ENCODE measurements at places on chromosomes 5 and 9. TPM values are rescaled to one million over a fixed set of nuclear protein-coding genes. Genes with fewer than 3 reads are reported as not detected.

- DNase-seq, result no peak
Observed at GRCh38 chr9:20550326-20550725, 72.0 kb downstream of the MLLT3 start.

GRCh38 chr9:120913647-120914264, 12.8 kb downstream of the TRAF1 start:
- no peak for DNase-seq

DNA sequence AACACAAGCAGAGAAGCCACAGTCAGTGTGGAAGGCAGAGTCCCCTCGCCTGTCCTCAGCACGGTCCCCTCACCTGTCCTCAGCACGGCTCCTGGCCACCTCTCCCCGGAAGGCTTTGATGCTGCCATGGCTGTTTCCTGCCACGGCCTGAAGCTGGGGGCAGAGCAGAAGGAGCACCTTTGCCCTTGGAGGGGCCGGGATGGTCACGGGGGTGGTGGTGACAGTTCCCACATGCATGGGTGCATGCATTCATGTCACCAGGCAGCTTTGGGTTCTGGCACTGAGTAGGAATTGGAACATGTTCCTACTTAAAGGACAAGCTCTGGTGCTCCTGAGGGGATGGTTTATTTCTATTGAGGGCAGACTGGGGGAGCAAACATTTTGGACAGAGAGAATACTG, 57.8 kb upstream of the PHYKPL start:
- DNase-seq, result peak; percentile 63

DNA sequence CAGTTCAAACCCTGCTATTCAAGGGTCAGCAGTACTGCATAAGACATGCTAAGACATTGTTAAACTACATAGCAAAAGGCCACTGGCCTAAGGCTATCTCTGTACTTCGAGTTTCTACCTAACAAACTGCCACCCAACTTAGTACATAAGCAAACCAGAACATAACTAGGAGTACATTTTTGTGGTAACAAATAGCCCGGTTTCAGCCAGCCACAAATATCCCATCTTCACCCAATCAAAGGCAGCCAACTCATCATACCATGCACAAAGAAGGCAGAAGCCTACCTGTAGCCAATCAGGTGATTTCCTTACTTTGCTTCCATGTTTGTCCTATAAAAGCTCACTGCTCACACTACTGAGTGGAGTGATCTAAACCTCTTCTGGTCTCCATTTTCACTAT, 201.4 kb downstream of the SMARCA2 start:
- no peak for DNase-seq

DNA sequence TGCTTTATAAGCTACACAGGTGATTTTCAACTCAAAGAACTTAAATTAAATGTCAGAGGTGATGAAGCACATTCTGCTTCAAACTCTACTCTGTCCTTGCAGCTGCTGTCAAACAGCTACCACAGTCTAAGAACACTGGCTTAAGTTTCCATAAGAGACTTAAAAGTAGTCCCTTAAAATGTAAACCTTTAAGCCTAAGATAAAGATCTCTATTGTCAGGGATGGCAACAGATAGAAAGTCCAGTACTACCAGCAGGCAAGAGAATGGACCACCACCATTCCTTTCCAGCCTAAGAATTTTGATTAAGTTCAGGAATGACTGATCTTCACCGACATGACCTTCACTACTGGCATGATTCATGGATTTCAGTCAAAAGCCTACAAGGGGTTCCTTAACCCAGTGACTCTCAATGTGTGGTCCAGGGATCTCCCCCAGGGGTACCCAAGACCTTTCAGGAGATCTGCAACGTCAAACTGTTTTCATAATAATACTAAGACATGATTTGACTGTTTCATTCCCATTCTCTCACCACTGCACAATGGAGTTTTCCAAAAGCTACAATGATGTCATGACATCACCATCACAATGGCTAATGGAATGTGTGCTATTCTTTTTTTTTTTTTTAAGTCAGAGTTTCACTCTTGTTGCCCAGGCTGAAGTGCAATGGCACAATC, 41.1 kb upstream of the PLPP6 start:
- no peak for DNase-seq

DNA sequence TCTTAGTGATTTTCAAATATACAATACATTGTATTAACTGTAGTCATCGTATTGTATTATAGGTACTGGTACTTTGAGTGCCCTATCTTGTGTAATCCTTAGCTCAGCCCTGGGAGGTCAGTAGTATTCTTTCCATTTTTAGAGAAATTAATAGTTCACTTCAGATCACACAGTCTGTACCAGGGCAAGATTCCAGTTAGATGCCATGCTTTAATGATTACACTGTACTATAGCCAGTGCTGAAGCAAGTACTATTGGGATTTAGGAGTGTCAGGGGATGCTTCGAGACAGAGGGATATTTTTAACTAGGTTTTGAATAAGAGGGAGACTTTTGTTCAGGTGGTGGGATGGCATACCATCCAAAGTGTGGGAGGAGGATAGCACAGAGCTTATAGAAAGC, 41.0 kb upstream of the SLC27A6 start:
- no peak for DNase-seq

DNA sequence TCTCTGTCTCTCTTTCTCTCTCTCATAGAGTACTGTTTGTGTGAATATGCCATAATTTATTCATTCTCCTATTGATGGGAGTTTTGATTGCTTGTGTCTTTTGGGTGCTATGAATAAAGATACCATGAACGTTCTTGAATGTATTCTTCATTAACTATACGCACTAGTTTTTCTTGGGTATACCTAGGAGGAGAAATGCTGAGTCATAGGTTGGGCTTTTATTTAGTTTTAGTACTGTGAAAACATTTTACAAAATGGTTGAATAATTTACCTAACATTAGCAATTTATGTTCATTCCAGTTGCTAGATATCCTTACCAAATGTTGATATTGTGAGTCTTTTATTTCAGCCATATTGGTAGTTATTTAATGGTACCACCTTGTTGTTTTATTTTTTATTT, 192.5 kb downstream of the NPR3 start:
- no peak for DNase-seq

DNA sequence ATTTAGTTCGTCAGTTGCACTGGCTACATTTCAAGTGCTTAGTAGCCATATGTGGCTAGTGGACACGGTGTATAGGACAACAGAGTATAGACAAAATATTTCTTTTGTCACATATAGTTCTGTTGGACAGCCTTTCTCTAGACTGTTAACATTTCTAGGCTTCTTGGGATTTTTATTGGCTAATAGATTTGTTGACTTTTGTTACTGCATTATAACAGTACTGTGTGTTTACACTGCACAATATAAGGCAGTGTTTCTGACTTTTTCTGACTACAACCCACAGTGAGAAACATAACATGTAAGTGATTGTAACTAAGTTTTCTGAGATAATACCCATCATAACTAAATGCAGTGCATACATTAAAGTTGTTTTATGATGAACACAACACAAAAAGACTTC, 11.3 kb downstream of the FBXO38 start:
- DNase-seq, result no peak

DNA sequence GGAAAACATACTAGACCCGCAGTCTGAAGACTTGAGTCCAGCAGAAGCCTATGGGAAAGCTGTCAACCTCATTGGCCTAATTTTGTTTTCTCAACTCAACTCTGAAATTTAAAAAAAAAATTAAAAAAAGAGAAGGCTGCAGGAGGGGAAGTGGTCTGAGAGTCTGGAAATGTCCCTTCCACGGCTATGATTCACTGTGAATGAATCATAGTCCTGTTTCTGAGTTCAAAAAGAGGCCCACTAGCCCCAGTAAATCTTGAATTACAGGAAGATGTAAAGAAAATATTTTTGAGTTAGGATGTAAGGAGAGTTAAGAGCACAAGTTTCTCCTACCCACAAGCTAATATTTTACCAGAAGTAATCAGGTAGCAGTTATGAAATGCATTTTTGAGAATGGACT, 565.5 kb upstream of the DMAC1 start:
- DNase-seq, result peak; percentile 78

- DNase-seq, result peak; percentile 92
Observed at GRCh38 chr5:74186356-74187315, 453.9 kb downstream of the ENC1 start.

DNA sequence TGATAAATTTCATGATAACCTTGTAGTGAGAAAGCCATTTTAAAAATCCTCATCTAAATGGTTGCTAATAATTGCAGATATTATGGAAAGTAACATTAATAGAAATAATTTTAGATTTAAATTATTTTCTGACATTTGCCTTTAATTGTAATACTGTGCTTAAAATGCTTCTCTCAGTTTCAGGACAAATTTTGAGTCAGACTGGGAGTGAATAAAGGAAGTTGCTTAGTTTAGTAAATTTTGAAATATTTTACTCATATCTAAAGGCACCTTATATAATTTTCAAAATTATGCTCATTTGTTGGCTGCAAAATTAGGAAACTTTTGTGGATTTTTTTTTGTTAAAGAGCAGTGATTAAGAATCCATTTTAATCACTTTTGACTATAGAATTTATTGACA, 93.8 kb downstream of the CSNK1G3 start:
- DNase-seq, result no peak

DNA sequence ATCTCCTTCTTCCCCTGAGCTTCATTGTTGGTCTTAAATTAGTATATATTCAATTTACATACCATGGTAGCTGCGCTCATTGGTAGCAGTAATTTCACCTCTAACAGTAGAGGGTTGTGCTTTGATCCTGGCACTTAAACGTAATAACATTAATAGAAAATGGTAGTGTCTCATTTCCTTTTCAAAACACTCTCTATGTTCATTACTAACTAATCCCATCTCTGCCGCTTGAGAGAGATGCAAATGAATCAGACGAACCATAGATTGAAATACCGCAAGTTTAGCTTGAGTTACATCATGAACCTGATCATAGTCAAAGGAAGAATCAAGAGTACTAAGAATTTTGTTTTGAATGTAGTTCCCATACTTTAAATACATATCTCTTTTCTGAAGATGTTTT, 2.2 kb downstream of the THBS4 start:
- DNase-seq, result no peak

DNA sequence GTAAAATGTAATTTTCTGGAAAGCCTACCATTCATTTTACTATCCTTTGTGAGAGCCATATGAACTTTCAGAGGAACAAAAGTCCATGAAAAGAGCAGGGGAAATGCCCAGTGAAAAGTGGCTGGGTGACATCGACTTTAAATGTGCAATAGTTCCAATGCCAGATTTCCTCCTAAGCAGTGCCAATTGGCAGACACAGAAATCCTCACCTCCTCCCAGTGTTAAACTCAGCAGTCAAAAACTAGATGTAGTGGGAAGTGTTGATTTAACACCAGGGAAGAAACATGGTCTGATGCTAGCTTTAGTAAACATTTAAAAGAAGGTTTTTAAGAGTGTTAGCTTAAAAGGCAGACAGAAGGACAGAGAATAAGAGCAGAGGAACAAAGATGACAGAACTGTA, 2055.2 kb downstream of the MAT2B start:
- no peak for DNase-seq

DNA sequence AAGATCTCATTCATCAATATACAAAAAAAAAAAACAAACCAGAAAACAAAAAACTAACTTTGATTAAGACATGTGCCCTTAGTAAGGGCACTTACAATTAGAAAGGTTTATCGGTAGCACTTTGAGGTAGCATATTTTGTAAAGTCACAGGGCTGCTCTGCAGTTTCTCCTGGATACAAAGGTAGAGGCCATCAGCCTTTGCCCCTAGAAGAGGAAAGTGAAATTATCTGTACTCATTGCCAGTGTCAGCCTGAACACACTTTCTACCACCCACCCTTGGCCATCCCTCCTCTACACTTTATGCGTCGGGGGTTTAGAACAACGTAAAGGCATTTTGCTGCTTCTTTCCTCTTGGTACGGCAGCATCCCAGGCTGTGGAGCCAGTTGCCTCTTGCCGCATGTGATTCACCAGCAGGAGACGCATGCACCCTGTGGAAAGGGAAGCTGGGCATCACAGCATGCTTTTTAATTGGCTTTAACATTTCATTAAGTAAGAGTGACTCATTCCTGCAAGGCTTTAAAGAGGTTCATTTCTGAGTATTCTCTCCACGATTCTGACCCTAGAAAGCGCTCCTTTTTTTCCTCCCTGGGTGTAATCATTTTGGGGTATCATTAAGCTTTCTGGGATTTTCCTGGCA, 84.6 kb downstream of the CEMIP2 start:
- no peak for DNase-seq

- peak; percentile 72 for DNase-seq
Observed at GRCh38 chr9:36142510-36143244, 6.1 kb downstream of the GLIPR2 start.

DNA sequence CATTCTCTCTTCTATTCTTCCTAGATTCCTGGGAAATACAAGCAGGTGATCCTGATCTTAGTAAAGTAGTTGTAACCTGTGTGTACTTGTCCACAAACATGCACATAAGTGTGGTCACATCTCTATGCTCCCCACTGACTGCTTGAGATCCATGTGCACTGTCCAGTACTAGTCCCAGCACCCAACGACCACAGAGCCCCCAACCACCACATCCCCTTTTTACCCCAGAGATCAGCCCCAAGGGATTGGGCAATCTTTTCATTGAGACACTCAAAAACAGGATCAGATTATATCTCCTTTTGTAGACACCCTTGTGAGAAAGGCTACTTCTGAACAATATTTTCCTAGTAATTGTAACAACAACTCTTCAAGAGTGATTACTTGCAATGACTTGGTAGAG, 240.6 kb downstream of the ACTL7B start:
- no peak for DNase-seq

- peak; percentile 91 for DNase-seq
Observed at GRCh38 chr5:93831449-93831848, 90.0 kb upstream of the POU5F2 start.

DNA sequence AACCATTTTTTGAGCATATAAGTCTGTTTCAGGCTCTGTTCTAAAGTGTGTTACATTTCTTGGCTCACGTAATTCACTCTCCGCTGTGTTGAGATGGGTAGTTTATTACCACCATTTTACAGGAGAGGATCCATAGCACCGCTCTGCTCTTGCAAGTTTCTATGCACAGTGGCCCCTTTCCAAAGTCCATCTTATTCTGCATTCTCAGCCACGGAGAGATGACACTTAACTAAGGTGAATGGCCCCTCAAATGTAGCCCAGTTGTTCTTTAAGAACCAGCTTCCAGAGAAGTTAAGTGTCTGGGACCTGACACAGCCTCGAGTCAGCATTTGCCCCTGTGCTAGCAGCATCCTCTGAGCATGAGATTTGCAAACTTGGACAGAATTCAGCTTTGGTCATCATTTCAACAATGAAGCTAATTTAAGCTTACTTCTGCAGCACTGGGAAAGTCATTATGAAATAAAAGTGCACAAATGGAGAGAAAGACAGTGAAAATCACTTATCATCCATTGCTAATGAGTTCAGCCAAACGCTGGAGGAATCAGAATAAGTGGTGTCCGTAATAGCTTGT, 61.9 kb downstream of the FAM78A start:
- no peak for DNase-seq

TOR2A gene
- 3.8 TPM for total RNA-seq

PGM5 gene
- 0.36 TPM for total RNA-seq

RASGRF2 gene
- total RNA-seq, result under 0.01 TPM

UBE2QL1 gene
- total RNA-seq, result 0.29 TPM

PCDHA12 gene
- total RNA-seq, result 0.36 TPM

LCN10 gene
- total RNA-seq, result not detected

FLT4 gene
- total RNA-seq, result not detected

SCGB3A2 gene
- total RNA-seq, result not detected

FAM120A gene
- total RNA-seq, result 136 TPM

FAF2 gene
- total RNA-seq, result 40.2 TPM

IL5 gene
- total RNA-seq, result not detected

PLAC8L1 gene
- not detected for total RNA-seq

MSX2 gene
- total RNA-seq, result 1.5 TPM

SH3RF2 gene
- total RNA-seq, result 4.0 TPM

All from osteoblast (primary cell).